ENCODE measurements at places on chromosomes 12 and 14.
A peak's percentile ranks its signal among the peaks of the same experiment; 100 is the strongest.

DNA sequence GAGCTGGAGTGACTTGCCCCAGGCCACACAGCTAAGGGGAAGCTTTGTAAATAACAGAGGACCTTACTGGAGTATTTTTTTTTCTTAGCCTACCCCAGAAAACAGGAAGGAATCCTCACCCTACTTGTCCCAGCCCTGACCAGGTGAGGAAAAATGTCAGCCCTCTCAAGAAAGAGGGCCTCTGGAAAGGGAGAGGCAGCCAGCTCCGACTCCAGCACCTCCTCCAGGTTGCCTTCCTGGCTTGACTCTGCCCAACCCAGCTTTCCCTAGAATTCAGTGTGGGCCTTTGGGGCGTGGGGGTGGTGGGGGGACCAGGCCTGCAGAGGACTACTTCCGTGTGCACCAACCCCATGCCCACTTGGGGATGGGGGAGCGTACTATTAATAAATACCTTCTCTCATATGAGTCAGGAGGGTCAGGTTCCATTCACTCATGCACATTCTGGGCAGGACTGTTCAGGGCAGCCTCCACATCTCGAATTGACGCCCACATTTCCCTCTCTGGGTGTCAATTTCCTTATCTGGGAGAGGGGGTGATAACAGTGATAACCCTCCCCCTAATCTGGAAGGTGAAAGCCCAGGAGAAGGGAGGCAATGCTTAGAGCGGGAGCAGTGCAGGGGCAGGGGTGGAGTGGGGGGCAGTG, 5.2 kb downstream of the RHOF start:
- DNase-seq = no peak

GRCh38 chr12:22529281-22530060, 14.9 kb downstream of the C2CD5 start:
- DNase-seq = peak; percentile 48

DNA sequence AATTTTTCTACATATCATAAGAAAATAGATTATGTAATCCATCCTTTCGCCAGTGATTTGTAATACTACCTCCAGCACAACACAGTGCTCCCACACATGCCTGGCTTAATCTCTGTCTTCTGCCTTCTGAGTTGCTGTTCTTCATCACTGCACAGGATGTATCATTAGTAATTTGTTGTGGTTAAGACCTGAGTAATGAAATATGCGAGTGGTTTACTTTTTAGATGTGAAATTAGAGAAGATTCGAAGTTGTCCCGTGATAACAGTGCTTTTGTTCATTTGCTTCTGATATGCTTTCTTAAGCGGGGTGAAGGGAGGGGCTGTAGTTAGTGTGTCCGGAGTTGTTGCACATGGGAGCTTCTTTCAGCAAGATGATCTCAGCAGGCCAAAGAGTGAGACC, 18.1 kb downstream of the KRT85 start:
- DNase-seq = no peak

DNA sequence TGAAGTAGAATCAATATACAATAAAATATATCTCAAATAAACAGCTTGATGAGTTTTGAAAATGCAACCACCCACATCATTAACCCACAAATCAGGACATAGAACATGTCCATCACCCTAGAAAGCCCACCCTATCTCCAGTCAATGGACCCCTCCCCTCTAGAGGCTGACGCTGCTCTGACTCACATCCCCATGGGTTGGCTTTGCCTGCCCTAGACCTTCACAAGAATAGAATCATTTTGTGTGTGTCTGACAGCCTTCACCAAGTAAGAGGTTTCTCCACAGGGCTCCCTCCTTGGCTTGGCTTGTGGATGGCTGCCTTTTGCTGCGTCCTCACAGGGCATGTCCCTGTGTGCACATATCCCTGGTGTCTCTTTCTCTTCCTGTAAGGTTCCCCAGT, 250.2 kb upstream of the RTL1 start:
- DNase-seq = no peak

DNA sequence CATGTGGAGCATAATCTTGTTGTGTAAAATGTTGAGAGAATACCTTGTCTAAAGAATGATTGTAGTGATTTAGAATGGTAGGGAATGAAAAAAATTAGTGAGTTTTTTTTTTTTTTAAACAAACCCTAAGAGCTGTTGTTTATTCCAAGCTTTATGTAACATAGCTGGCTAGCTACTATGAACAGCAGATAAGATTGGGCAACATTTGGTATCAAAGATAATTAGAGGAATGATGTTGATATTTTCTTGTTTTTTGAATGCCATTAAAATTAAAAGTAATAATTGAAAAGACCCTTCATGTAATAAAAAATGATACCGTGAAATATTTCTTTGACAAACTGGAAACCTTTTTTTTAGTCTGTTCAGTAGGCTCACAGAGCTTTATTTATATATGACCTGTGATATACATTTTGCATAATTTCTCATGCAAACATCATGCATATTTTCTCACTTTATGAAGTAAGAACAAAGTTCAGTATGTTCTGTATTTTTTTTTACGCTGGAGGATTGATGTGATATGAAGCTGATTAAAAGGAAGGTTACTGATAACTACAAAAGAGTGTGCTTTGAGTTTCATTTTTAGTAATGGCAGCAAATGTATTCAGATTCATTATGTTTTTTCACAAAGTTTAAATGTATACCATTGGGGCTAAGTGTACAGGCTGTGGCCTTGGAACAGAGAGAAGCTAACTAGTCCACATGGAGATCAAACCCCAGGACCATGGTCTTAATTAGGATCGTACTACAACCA, 8.1 kb downstream of the CPSF6 start:
- no peak for DNase-seq

DNA sequence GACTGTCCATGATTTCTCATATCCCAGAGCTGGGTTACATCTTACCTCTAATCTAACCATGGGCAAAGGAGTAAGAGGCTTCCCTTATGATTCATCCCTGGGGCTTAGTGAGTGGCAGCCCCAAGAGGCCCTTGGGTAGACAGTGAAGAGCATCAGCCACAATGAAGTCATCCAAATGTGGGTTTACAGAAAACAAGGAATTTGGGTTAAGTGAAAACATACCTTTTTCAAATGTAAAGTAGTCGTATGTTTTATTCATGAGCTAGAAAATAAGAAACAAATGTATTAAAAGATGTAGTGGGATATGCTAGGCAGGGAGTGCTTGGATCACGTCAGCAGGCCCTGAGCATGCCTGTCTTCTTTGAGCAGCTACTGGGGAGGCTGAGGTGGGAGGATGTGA, 54.0 kb upstream of the ELK3 start:
- peak; percentile 15 for DNase-seq

DNA sequence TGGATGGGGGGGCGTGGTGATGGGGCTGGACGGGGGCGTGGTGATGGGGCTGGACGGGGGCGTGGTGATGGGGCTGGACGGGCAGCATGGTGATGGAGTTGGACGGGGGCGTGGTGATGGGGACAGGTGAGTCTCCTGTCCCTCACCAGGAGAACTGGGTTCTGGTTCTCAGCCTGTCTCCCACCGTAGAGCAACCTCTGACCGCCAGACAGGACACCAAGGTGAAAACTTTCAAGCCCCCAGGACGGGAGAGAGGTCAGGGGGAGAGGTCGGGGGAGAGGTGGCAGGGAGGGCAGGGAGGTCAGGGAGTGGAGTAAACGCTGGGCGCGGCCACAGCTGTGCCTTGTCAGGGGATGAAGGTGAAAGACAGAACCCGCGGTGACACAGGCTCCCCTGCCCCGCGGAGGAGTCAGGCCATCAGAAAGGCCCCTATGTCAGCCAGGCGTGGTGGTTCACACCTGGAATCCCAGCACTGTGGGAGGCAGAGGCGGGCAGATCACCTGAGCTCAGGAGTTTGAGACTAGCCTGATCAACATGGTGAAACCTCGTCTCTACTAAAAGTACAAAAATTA, 84.6 kb downstream of the GALNT9 start:
- no peak for DNase-seq

GRCh38 chr14:89952576-89952975, 2.0 kb downstream of the EFCAB11 start:
- no peak for DNase-seq

GRCh38 chr14:20412411-20412810, 890 bp downstream of the TEP1 start:
- DNase-seq = no peak

GRCh38 chr12:19432309-19433170, 6.8 kb upstream of the AEBP2 start:
- no peak for DNase-seq

DNA sequence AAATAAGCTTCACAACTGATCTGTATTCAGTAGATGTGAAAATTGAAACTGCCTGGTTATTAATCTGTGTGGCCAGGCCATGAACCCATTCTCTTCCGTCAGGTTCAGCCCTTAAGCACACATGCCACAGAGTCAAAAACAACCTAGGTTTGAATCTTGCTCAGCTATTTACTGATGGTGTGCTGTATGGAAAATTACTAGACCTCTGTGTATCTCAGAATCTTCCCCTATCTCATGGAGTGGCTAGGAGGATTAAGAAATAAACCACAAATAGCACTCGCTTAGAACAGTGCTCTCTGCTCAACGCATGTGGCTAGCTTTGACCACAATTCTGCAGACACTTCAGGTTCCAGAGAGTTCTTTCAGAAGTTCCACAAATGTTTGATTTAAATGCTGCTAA, 240.7 kb upstream of the PLEKHG7 start:
- peak; percentile 61 for DNase-seq

GRCh38 chr12:42482041-42482747, 107.4 kb downstream of the PRICKLE1 start:
- no peak for DNase-seq

DNA sequence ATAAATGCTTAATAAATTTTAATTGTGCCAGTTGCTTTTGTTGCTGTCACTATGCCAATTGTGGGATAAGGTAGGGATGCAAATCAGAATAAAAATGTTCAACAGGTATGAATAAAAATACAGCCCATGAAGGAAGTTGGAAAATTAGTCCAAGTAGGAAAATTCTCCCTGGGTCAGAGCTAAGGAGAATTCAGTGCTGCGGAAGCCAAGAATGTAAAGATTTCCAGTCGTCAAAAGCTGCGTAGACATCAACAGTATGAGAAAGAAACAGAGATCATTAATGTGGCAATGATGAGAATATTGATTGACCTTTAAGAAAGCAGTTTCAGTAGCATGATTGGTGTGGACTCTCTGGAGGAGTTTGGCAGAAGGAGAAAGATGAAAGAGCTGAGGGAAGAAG, 87.9 kb downstream of the PLEKHA5 start:
- no peak for DNase-seq
